Naive thymus-derived CD4-positive, alpha-beta T cell (primary cell): ENCODE measurements at places on chromosomes 2 and 18.

- DNase-seq: no peak
Observed at GRCh38 chr2:60520917-60521539, 32.4 kb downstream of the BCL11A start.

- DNase-seq: no peak
Observed at GRCh38 chr2:55951533-55951932, 28.0 kb upstream of the EFEMP1 start.

DNA sequence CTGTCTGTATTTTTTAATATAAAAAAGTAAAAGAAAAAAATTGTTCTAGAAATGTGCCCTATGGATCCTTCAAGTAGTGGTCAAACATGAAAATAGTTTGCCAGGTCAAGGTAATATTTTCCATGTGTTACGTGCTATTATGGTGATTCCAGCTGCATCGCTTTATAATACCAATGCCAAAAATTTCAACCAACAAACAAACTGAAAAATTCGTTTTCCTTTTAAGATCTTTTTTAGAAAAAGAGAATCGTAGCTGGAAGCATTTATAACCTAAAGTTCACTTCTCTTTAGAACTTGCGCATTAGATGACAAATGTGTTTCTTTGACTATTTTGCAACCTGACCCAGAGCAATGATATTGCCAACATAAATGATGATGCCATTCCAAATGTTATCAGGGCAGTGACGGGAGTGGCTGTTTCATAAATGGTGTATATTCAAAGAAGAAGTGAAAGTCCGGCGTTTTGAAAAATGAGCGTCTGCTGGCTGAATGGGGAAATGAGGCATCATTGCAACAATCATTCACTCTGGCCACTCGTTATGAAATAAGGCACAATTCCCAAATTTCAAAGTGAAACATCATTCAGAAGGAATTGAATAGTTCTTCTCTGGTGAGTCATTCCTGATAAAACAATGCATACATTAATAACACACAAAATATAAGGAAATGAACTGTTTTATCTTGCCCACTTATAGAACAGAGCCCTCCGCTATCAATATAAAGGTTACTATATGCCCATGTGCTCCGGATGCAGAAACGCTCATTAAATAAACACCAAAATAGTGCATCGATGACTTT is 297.4 kb downstream of the TGIF1 start:
- DNase-seq: no peak

- DNase-seq: no peak
Observed at GRCh38 chr18:56574861-56575260, 63.5 kb downstream of the TXNL1 start.

DNA sequence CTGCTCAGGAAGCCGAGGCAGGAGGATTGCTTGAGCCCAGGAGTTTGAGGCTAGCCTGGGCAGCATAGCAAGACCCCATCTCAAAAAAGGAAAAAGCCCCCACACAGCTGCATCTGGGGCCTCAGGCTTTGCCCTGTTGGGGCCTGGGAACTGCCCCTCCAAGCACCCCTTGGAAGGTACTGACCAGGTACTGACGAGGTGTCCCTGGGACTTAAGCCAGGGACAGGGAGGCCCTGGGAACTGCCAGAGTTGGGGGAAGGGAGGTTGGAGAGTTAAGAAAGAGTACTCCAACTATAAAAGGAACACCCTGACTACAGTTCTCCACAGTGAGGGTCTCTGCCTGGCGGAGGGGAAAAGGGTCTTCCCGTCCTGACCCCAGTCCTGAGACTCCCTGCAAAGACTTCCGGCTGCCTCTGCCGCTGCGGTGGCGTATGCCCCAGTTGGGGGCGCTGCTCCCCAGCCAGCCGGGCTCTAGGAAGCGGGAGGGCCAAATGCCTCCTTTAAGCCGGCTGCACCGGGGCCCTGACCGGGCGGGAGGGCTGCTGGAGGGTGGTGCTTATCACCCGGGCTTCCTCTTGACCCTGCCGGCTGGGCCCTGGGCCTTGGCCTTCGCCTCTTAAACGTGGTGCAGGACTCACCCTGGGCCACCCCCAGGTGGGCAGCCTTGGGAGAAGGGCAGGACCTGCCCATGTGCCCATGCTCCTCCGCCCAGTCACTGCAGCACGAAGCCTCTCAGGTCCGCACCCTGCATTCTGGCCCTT is 12.8 kb downstream of the SLC30A3 start:
- peak; percentile 51 for DNase-seq

GRCh38 chr2:138336146-138336545 is 165.4 kb upstream of the SPOPL start:
- DNase-seq: no peak

DNA sequence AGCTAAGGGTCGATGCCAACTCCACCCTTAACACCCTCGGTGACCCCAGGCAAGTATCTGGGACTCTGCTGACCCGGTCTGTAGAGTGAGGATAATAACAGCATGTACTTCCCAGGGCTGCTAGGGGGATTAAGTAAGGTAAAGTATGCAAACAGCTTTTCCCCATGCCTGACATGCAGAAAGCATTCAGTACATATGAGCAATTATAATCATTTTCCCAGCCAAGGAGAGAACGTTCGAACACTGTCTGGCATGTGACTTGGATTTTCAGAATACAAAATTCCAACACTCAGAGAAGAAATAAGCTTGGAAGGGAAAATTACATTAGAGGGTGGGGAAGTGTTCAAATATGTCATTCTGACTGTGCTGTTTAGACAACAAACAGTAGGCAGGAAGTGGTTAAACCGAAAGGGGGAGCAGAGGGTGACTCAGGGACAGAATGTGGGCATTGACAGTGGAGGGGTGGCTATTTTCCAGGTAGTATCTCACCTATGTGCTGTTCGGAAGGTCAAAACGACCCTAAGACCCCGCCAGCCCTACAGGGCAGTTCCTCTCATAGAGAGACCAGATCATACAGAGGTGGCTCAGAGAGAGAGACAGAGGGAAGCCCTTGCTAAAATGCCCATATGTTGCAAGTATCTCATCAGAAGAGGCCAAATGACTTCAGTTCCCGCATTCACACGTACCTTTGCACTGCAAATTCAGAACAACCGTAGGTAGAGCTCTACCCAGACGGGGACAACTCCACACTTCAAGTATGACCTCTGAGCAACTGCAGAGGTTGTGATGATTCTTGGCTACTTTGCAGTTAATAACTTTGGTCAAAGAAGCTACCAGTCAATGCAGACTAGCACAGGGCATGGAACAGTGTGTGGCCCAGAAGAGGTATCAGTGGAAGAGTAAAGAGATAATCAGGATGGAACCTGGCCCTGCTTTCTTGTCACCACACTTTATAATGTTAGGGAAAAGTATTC is 14.8 kb downstream of the ASPRV1 start:
- no peak for DNase-seq

GRCh38 chr18:77755187-77755586 is 505.5 kb downstream of the GALR1 start:
- DNase-seq: no peak

DNA sequence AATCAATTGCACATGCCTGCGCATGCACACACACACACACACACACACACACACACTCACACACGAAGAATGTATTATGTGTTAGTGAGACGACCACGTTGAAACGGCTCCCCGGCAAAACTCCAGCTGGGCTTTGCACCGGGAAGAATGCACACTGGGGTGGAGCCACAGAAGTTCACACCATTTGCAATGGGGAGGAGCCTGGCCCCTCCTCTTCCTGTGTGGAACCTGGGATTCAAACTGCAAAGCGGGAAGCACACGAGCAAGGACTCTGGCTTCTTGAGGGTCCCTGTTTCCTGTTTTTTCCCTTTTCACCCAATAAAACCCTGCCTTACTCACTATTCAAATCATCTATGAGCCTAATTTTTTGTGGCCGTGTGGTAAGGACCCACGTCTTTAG is 304.0 kb upstream of the TMEFF2 start:
- no peak for DNase-seq
